Activated naive CD4-positive, alpha-beta T cell treated with anti-CD3 and anti-CD28 coated beads for 36 hours (primary cell): ENCODE measurements at places on chromosomes 16 and 17. TPM values are rescaled to one million over a fixed set of nuclear protein-coding genes. Genes with fewer than 3 reads are reported as not detected.
A peak's percentile ranks its signal among the peaks of the same experiment; 100 is the strongest.

Gene CPHXL2
- not detected for total RNA-seq

Gene NPIPB6
- 2.0 TPM for total RNA-seq

Gene SPATA32
- not detected for total RNA-seq

GRCh38 chr16:57260294-57260929, 15.4 kb downstream of the ARL2BP start:
- DNase-seq = peak; percentile 57

- DNase-seq = no peak
Measured at GRCh38 chr17:40931311-40931710, 6.1 kb downstream of the KRT23 start.

Gene MVD
- 96.8 TPM for total RNA-seq

Gene LGALS9B
- total RNA-seq = not detected

- DNase-seq = no peak
Measured at GRCh38 chr16:52404546-52404945, 142.4 kb downstream of the TOX3 start.

- peak; percentile 90 for DNase-seq
Measured at GRCh38 chr16:85935974-85936760, 37.2 kb downstream of the IRF8 start.

Gene HSPB9
- total RNA-seq = not detected

GRCh38 chr17:40936437-40936971, 942 bp downstream of the KRT23 start:
- no peak for DNase-seq

- no peak for DNase-seq
Measured at GRCh38 chr16:68290450-68290849, 20.3 kb downstream of the SLC7A6OS start.

DNA sequence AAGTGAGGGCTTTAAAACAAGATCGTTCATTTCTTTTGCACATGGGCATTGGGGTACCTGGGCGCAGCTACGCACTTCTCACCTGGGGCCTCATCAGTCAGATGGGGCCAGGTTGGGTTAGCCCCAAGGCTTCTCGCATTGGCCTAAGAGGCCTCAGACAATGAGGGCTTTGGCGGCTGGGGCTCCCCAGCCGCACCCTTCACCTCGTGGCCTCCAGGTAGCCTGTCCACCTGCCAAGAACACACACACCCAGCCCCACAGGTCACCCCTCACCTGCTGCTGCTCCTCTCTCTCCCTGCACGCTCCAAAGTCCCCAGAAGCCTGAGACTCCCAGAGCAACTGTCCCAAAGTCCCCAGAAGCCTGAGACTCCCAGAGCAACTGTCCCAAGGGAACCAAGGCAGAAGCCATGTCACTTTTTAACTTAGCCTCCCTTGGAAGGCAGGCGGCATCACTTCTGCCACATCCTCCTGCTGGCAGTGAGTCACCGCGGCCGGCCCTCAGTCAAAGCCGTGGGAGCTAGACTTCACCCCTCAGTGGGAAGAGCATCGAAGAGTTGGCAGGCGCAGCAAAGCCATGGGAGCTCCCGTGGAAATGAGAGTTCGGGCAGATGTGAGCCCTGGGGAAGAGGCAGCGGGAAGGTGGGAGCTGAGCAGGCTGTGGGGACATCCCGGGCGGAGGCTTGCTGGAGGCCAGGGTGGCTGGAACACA, 78.9 kb upstream of the PLCG2 start:
- DNase-seq = no peak

DNA sequence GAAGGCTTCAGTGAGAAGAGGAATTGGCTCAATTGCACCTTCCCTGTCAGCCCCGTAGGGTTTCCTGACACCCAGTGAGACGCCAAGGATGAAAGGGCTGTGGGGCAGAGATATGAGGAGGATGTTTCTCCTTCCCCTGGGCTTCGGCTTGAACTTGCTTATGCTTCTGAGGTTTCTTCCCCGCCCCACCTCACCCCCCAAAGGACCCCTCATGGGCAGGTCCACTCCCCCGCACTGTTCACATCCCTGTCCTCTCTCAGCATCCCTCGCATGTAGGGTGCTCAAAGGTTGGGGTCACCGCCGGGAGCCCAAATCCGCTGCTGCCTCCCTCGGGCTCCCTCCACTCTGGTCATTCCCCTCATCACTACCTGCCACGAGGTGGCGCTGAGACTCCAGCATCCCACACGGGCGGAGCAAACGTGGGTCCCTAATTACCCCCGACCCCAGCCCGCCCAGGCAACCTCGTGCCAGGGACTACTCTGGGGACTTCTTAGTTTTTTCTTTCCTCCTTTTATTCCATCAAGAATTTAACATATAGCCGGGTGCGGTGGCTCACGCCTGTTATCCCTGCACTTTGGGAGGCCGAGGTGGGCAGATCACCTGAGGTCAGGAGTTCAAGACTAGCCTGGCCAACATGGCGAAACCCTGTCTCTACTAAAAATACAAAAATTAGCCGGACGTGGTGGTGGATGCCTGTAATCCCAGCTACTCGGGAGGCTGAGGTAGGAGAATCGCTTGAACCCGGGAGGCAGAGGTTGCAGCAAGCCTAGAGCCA, 3.3 kb upstream of the TRARG1 start:
- peak; percentile 79 for DNase-seq

DNA sequence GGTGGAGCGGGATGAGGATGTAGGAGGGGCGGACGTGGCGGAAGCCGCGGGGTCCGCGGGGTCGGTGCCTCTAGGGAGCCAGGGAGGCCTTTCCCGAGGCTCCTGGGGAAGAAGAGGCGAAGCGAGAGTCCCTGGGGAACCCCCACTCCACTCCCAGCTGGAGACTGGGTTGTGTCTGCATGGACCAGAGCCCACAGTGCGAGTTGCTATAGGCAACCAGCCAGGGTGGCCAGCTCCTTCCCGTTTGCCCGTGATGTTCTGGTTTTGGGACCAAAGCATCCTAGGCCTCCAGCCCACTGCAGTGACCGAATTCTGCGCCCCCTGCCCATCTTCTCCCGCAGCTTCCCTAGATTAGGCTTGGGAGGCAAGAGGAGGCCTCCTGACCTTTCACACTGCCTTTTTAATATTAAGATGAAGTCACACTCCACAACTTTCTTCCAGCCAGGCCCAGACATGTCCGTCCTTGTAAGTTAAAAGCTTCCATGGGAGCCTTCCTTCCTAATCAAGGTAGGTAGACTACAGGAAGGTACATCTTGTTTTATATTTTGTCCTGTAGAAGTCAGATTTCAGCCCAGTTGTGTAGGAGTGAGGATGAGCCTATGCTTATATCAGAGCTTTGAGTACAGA, 469 bp downstream of the AMZ2 start:
- DNase-seq = peak; percentile 59

GRCh38 chr17:62739645-62740388, 68.3 kb downstream of the MARCHF10 start:
- no peak for DNase-seq

Gene CTRL
- 1.8 TPM for total RNA-seq

Gene RRAD
- not detected for total RNA-seq

- DNase-seq = no peak
Measured at GRCh38 chr17:70271200-70271599, 101.9 kb downstream of the KCNJ2 start.

DNA sequence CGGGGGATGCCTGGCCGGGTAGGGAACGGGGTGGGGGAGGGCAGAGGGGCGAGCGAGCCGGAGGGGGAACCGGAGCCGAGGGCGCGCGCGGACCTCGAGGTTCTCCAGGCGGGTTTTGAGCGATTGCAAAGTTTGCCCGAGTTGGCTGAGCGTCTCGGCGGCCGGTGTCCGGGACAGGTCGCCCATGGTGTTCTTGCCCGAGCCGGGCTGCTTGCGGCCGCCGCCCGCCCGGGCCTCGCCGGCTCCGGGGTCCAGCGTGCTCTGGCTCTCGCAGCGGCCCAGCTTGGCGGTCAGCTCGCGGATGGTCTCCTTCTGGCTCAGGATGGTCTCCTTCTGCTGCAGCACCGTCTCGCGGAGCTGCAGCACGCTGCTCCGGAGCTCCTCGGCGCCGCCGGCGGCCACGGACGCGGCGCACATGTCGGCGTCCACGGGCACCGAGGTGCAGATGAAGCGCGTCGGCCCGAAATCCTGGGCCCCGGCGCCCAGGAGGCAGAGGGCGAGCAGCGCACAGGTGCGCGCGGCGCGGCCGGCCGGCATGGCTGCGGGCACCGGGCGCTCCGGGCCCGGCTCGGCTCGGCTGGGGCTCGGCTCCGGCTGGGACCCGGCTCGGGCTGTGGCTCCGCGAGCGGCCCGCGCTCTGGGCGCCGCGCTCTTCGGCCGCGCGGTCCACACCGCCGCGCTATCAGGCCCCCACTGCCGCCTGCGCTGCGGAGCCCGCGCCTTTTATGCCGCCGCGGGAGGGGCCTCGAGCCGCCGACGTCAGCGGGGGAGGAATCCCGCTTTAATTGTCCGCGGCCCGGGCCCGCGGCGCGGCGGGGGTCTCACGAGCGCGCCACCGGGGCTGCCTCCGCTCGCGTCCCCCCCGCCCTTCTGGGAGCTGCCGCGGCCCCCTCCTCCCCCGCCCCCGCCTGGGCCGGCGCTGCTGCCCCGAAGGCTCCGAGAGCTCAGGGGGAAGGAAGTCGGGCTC, at the start of gene NPTX1:
NPTX1 (minus strand) TSS at position 698 of the 967 bp plus-strand sequence; CDS start at position 537, 161 bp downstream.
- no peak for DNase-seq

GRCh38 chr16:65249768-65250167, 127.9 kb upstream of the CDH11 start:
- no peak for DNase-seq

DNA sequence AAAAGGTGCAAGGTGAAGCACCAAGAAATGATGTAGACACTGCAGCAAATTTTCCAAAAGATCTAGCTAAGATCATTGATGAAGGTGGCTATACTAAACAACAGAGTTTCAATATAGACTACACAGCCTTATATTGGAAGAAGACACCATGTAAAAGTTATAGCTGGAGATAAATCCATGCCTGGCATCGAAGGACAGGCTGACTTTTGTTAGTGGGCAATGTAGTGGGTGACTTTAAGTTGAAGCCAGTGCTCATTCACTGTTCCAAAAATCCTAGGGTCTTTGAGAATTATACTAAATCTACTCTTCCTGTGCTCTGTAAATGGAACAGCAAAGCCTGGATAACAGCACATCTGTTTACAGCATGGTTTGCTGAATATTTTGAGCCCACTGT, 26.4 kb downstream of the HLF start:
- DNase-seq = no peak

DNA sequence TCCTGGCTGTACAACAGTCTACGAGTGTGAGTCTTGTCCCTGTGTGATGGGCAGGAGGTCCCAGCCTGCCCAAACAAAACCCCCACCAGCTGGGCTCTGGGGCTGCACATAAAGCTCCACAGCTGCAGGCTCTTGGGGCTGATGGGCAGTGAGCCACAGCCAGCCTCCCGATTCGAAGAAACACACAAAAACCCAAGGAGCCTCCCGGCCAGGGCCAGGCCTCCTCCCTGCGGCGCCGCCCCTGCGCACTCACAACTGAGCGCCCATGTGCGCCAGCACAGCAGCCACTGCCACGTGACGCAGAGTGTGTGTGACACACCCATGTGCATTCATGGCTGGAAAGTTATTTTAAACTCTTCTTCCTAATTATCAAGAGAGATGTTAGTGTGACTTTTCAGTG, 30.6 kb upstream of the FAAP100 start:
- no peak for DNase-seq

Gene SCGB1C2
- total RNA-seq = not detected

Gene ASIC2
- total RNA-seq = not detected

GRCh38 chr17:66627985-66628384, 206.9 kb upstream of the CACNG5 start:
- DNase-seq = no peak

Gene GRIN2C
- not detected for total RNA-seq

- DNase-seq = no peak
Measured at GRCh38 chr17:5883775-5884665, 186.2 kb upstream of the WSCD1 start.

Gene ABCA8
- total RNA-seq = not detected

Gene ACE
- total RNA-seq = 0.12 TPM

GRCh38 chr17:80106176-80106575, 4.8 kb downstream of the GAA start:
- no peak for DNase-seq

Gene PRDM7
- not detected for total RNA-seq

- peak; percentile 75 for DNase-seq
Measured at GRCh38 chr17:17001874-17002520, 30.1 kb upstream of the TNFRSF13B start.

DNA sequence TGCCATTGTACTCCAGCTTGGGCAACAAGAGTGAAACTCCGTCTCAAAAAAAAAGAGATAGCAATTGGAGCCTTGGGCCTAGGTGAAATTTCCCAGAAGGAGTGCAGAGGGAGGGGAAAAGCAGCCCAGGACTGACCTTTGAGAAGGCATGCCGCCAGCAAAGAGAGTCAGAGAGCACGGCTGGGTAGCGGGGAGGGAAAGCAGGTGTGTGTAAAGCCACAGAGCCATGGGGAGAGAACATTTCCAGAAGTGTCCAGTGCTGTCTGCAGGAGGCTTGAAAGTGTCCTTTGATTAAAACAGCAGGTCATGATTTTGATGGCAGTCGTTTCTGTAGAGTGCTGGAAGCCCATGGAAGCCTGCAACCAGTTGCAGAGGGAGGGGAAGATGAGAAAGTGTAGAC, 8.1 kb downstream of the C16orf54 start:
- DNase-seq = no peak

DNA sequence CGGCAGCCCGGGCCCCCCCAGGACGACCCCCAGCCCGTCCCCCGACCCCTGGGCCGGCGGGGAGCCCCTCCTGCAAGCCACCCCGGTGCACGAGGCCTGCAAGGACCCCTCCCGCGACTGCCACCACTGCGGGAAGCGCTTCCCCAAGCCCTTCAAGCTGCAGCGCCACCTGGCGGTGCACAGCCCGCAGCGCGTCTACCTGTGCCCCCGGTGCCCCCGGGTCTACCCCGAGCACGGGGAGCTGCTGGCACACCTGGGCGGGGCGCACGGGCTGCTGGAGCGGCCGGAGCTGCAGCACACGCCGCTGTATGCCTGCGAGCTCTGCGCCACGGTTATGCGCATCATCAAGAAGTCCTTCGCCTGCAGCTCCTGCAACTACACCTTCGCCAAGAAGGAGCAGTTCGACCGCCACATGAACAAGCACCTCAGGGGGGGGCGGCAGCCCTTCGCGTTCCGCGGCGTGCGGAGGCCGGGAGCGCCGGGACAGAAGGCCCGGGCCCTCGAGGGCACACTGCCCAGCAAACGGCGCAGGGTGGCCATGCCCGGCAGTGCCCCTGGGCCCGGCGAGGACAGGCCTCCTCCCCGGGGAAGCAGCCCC, 15.6 kb upstream of the ZFPM1 start:
- peak; percentile 64 for DNase-seq

Gene INCA1
- 0.21 TPM for total RNA-seq

Gene KRT32
- not detected for total RNA-seq

DNA sequence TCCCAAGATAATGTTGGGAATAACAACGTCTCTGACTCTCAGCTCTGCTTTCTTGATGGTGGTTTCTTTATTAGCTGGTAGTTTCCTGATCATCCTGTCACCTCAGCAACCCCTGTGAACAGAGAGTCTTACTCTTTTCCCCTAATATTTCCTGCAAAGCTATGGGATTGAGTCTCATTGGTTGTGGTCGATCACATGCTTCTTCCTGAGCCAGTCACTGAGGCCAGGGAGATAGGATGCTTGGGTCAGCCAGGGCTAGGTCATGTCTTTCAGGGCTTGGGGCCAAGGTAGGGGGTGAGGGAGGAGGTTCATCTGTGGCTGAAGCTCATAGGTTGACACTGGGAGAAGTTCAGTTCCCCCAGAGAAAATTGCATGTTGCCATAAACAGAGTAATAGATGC, 114.3 kb downstream of the ABCC1 start:
- DNase-seq = no peak
